ENCODE measurements at places on chromosomes 13 and 19.

DNA sequence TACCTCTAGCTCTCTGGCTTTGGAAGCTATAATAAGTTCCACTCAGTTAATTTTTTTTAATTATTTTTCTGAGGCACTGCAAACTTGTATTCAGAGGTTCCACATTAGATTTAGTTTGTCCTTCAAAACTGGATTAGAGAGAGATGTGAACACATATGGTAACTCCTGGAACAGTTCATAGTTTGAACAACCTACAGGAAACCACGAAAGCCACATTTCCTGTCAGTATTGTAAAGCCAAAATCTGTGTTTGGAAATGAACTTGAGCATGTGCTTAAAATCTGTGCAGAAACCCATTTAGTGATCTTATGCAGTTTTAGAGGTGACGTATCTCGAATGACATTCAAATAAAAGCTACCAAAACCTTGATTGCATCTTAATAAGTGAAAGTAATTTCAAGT is 1952.0 kb downstream of the OLFM4 start:
- no peak for DNase-seq

DNA sequence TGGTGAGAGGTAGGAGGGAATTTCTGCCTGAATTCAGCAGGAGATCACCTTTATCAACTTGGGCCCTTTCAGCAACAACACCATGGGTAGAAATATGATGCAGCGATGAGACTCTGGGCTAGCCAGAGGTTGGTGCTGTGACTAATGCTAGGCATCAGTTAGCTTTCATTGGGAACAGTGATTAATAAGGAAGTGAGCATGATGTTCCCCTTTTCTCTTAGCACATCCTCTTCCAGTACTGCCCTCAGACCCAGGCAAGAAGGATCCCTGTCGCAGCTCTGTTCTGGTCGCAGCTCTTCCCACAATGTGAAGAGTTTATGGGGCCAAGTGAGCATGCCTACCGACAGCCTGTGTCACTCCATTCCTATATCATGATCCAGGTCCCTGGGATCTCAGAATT is 100.5 kb downstream of the FLT1 start:
- DNase-seq: no peak

- DNase-seq: no peak
Measured at GRCh38 chr13:107644136-107644535, 571.2 kb downstream of the LIG4 start.

DNA sequence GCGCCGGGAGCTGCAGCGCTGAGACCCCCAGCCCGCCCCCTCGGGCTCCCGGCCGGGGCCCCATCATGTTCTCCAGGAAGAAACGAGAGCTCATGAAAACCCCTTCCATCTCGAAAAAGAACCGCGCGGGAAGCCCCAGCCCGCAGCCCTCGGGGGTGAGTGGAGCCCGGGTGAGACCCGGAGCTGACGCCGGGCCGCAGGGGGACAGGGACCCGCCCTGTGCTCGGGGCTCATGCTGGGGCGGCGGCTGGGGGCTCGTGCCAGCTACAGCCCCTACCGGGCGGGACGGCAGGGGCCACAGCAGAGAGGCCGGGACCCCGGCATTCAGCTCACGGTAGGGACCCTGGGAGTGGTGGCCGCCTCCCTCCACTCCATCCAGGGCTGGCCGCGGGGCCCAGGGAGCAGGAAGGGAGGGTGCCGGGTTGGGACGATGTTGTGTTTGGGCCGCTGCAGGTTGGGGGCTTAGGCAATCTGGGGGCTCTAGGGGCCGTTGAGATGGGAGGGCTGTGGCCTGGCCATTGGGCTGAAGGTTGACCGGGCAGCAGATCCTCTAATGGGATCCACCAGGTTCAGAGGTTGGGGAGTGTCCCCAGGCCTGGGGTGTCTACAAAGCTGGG is 482 bp downstream of the ARHGAP45 start:
- DNase-seq: no peak

DNA sequence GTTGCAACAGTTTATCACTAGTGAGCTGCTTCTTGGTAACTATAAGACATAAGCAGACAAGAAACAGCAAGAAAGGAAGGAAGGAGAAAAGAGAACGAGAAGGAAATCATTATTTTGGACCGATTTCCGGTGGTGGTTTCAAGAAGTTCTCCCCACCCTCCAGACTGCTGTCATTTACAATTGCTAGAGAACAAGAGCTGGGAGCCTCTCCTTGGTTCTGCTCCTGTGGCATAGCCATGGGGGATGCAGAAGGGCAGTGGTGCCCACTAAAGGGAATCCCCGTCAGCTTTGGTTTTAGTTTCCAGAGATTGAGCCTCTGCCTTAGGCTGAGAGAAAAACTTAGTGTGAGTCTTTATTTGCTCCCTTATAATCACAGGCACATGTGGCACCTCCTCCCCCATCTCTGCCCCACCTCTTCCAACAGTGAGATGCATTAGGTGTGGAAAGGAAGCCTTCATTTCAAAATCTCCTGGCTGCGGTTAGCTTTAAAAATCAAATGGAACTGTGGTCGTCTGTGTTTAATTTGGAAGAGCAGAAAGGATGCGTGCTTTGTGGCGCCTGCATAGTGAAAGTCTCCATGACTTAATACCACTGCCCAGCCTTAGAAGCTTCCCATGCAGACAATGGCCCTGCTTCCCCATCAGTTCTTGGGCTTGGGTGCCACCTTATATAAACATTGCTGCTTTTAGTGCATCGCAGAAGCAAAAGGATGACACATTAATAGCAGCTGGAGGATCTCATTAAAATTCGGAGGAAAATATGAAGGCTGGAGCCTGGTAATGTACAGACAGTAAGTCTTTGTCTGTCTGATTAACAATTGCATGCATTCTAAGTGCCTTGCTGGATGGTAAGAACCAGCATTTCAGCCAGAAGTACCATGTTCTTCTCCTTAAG is 25.0 kb downstream of the LRCH1 start:
- no peak for DNase-seq

DNA sequence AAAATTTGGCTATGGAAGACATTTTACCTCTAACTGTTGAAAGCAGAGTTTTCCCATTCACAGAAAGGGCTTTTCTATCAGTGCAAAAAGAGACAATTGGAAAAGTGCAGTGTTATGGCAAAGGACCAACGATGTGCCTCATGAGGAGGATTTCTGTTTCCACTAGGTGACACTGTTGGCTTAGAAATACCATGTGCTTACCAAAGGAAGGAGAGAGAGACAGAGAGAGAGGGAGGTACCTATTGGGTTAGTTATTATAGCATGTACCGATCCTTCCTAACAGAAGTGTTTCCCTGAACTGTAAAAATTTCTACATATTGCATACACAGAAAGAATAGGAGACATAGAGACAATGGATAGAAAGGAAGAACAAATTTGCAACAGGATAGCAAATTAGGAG is 23.9 kb upstream of the PSG4 start:
- DNase-seq: no peak

GRCh38 chr13:50261130-50261901 is 246.1 kb downstream of the KCNRG start:
- no peak for DNase-seq

DNA sequence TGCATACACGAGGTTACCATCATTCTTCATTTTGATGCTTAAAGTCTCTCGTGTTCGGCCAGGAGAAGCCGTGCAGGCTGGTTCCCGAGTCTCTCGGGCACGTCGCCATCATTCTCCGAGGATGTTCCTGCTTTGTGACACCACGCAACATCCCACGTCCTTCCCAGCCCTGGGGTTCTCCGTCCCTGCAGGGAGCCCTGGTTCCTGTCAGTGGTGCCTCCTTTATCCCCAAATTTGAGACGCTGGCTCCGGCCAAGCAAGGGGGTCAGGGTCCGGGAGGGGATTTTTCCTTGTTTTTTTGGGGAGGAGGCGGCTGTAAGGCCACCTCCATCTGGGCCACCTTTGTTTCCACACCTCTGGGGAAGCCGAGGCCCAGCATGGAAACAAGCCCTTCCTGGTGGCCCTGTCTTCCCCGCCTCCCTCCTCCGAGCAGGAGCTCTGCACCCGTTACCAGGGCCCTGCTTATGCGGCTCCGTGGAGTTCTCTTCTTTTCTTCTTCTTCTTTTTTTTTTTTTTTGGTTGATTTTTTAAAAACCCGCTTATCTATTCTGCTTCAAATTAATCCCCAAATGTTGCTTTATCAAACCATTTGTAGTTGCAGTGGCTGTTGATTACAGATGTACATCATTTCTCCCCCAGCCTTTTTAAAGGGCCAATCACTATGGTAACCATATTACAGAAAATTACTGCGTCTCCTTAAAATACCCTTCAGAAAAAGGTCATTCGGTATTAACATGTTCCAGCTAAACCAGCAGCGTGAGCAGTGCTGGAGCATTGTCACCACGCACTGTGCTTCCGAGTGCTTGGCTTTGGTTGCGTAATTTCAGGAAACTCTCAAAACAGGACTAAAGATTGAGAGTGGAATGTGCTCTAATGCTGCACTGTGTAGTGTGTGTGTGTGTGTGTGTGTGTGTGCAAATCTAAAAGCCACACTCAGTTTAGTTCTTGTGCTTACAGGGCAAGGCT is 50.4 kb downstream of the TEX29 start:
- DNase-seq: no peak

DNA sequence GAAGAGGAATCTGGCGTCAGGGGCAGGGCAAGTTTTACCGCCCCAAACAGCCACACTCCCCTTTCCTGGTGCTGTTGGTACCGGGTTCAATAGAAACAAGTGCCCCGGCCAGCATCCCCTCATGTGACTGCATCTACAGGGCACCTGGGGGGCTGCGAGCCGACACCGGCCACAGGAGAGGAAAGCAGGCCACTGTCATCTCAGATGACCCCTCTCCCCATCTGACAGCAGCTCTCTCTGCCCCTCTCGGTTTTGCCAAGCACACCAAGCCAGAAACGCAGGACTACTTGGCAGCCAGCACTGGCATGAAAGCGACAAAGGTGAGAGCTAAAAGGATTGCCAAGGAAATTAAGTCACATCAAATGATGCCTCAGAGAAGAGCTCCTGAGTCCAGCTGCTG is 37.1 kb downstream of the MLLT1 start:
- no peak for DNase-seq

- no peak for DNase-seq
Measured at GRCh38 chr13:20989656-20990321, 71.6 kb downstream of the LATS2 start.

DNA sequence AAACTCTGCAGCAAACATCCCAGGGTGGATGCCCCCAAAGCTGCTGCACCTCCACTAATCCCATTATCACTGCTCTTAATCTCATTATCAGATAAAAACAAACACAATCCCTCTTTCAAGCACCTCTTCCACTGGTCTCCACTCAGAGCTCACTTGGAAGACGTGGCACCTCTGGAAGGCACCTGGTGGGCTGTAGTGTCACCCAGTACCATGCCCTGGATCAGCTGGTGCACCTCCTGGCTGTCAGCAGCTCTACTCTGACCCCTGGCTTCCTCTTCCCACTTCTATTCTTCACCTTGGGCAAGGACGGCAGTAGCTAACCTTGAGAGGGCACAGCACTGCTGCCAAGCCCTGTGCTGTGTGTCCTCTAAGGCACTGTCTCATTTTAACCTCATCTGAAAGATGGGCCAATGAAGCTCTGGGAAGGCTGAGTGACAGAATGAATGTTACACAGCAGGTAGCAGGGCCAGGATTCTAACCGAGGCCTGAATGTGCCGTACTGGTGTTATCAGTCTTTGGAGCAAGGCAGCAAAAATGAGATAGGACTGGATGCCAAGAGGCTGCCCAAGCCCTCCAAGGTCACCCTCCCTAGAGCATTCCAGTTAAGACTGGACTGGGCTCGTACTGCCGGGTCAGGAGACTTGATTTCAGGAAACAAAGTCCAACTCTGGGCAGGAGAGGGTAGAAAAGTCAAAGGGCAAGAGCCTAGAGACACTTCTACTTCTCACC is 7.4 kb downstream of the BRD4 start:
- DNase-seq: no peak

GRCh38 chr13:107545946-107546502 is 669.3 kb downstream of the LIG4 start:
- DNase-seq: no peak

DNA sequence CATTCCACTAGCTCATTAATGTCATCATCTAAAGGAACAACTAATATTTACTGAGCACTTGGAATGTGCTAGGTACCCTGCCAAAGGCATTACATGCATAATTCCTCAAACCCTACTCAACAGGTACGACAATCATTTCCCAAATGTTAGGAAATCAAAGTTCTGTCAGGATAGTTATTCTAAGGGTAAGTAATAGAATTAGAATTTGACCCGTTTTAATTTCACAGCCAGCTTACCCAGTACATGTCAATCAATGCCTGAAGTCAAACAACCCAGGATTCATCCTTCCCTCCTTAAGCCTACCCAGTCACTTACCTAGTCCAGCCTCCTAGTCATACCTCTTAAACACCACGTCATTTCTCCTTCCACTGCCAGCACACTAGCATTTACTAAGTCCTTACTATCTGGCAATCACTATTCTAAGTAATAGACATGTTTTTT is 2.4 kb downstream of the LNX2 start:
- no peak for DNase-seq

DNA sequence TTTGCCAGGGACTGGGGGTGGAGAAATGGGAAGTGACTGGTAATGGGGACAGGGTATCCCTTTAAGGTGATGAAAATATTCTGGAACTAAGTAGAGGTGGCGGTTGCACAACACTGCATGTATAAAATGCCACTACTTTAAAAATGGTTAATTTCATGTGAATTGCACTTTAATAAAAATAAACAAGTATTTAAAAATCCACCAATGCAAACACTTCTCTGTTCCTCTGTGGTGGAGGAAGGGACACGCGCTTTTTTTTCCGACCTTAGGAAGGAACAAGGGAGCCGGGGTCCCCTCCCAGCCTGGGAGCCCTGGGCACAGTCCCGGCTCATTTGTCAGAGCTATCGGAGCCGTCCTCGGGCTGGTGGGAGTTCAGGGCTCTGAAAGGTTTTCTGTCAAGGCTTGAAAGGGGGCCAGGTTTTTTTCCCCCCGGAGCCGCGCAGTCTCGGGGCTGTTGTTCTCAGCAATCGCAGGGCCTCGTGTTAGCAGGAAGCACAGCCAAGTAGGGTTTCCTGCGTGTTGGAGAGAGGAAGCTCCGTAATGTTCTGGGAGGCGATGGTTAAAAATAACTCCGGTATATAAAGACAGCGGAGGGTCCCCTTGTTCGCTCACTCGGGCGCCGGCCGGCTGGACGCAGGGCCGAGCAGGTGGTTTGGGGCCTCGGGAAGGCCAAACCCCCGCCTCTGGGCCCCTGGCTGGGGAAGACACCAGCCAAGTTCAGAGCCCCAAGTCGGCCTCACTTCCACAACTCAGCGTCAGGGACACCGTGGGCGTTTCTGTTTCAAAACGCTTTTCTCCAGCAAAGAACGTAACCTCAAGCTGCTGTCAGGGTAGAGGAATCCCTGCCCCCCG is 41.2 kb upstream of the KLF2 start:
- DNase-seq: peak; percentile 55

DNA sequence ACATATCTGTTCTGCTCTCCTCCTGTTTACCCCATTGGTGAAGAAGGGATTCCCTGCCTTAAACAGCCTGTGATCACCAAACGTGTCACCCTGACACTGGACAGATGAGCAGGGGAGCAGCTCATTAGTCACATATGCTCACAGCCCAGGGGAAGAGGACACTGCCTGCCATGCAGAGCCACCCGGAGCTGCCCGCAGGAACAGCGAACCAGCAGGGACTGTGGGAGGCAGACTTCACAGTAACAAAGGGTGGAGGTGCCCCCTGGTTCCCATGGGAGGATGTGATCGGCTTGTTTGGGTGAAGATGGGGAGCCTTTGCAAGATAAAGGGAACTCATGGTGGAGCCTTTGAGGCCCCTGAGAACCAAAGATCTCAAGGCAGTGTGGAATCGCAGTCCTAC is 88.6 kb upstream of the FARP1 start:
- no peak for DNase-seq
